Stimulated activated CD8-positive, alpha-beta memory T cell treated with anti-CD3 and anti-CD28 coated beads, Interleukin-15, amount 100 ng/mL, for 4 hours (primary cell): ENCODE measurements at places on chromosomes 6 and 20.

GRCh38 chr6:136783495-136784270 is 8.6 kb downstream of the MAP3K5 start:
- DNase-seq, result no peak

- no peak for DNase-seq
Observed at GRCh38 chr6:39804466-39805065, 12.4 kb downstream of the DAAM2 start.

- no peak for DNase-seq
Observed at GRCh38 chr20:61797200-61797599, 268.5 kb downstream of the TAF4 start.

GRCh38 chr6:610882-611281 is 46.0 kb downstream of the HUS1B start:
- DNase-seq, result no peak

DNA sequence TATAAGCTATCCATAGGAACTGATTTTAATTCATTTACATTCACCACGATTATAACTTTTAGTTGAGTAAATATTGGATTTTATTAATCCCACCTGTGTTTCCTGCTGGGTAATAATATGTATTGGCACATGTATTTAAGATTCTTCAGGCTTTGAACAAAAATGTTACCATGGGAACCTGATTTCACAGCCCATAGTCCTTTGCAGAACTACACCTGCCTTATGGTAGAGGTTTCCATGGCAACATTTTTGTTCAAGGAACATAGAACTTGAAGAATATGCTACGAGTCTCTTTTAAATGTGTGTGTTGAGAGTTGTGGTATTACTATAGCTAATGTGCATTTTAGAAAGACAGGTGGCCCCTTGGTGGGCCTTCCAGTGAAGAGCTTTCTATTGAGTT is 317.4 kb downstream of the SAMD5 start:
- DNase-seq, result no peak

- no peak for DNase-seq
Observed at GRCh38 chr6:120894077-120894476, 440.2 kb downstream of the TBC1D32 start.

- DNase-seq, result no peak
Observed at GRCh38 chr6:85127696-85128243, 322.1 kb upstream of the NT5E start.

DNA sequence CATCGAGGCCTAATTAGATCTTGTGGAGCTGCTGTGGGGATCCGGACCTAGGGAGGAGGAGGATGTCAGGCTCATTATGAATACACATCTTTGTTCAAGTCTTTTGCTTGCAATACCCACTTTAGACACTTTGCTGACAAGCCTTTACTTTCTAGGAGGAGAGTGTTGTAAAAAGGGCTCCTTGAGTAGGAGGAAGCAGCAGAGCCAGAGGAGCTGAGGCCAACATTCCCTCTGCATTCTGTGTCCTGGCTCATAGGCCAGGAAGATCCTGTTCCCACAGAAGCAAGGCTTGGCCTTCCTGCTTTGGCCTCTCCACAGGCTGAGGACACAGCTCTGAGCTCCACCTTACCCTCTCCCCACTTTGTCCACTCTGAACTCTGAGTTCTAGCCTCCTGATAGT is 67.1 kb downstream of the TPD52L1 start:
- no peak for DNase-seq

DNA sequence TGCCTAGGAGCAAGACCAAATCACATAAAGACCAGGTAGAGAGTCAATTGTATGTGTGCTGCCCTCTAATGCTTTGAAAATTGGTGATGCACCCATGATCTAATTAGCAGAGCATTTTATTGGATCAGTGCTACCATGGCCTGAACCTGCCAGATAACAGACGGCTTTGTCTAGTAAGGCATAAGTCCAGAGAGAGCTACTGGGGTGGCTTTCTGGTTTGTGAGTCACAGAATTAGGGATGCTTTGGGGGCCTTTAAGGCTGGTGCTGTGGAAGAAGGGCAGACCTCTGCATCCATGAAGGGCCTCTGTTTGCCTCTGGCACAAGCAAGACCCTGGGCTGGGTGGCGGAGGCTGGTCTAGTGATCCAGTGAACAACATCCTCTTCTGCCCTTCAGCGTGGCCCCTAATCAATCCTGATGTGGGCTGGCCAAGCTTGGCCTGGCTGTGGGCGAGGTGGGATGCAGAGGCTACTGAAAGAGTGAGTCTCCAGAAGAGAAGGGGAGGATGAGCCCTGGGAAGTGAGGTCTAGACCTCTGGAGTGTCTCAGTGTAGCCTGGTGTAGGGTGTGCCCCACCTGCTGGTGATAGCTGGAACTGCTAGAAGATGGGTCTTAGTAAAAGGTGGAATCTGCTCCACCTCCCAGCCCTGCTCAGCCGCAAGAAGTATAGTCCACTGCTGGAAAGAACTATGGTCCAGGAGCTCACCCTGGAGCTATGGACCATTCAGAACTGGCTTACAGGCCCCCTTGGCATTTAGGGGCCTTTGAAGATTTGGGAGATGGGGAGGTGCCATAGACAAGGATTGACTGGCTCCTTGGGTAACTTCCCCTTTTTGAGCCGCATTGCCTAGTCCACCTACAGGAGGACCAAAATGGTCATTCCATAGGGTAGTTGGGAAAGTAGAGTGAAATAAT is 36.7 kb upstream of the AAR2 start:
- peak; percentile 13 for DNase-seq

DNA sequence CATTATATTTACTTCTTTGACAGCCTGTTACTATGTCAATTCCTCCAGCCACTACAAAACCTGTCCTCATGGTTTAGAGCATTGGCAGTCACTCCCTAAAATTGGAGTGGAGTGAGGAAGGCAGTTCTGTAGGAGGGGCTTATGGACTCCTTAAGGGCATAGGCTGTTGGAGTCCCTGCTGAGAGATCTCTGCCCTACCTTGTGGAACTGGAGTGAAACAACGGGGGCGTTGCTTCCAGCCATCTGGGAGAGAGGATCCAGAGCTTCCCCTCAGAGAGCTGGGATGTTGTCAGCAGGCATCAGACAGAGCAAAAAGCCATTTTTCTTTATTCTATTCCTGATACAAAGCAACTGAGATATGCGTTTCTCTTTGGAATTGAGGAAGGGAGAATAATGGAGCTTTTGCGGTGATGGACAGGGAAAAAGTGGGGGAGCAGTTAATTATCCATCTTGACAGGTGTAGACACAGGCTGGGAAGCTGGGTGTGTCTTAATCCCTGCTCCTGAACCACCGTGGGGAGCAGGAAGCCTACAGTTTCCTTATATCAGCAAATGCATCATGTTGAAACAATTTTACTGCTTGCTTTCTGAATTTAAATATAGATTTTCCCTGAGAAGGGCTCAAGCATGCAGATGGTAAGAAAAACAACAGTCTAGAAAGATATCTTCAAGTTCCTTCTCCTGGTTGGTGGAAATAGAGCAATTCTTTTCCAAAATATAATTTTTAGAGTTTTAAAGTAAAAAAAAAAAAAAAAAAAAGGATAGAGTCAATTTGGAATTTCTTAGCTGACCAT is 402.5 kb downstream of the PLCB1 start:
- no peak for DNase-seq
